ENCODE measurements at places on chromosomes 1 and 21.

DNA sequence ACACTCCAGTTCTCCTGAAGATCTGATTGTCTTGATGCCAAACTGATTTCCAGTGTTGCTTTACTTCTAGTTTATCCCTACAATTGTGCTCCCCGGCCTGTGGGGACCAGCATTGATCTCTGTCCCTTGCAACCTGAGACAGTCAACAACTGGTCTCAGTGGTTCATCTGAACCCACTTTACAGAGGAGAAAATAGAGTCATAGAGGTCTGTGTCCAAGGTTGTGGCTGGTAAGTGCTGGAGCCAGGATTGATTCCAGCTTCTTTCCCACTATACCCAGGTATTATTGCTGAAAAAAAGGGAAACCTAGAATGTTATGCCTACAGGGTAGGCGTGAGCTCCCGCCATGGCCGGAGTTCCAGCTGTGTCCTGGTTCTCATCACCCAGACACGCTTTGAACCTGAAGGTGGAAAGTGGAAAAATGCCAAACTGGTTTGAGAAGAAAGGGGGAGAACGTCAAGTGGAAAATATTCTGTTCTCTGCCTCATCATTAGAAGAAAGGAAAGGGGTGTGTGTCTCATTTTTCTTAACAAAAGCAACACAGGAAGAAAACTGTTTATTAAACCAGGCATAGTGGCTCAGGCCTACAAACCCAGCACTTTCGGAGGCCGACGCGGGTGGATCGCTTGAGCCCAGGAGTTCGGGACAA is 60.7 kb upstream of the ITPKB start:
- DNase-seq, result no peak

GRCh38 chr1:113040041-113040440 is 33.0 kb upstream of the LRIG2 start:
- no peak for DNase-seq

DNA sequence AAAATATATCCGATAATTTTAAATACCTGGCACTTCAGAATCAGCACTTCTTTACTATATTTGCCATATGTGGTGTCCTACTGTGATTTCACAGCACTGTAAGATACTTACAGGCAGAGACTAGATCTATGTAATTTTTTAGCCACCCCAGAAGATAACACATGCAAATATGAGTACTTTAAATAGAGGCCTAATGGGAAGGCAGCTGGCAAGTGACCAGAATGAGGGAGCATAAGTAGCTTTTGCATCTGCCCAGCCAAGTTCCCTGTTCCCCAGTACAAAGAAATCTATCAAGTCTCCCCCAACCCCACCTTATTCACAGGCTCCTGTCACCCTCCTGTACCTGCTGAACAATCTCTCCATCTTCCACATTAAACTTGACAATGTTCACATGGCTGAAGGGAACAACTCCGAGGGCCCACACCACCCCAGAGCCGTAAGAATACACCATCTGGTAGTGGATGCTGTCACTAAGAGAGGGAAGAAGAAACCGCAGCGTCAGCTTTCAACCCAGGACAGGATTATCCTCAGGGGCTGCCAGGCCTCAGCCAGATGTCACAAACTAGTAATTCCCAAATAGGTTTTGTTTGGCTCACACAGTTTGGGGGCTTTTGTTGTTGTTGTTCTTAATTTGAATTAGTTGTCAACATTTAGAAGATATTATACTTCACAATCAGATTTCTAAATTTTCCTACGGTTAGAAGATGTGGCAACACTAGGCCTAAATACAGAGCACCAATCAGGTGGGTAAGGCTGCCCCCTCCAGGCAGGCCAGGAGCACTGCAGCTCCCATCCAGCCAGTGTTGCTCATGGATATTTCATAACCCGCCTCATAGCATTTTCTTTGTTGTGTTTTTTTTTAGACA is 10.4 kb downstream of the EMC1 start:
- DNase-seq, result peak; percentile 19

- no peak for DNase-seq
Observed at GRCh38 chr1:95685081-95685480, 451.1 kb downstream of the RWDD3 start.
